ENCODE measurements at places on chromosomes 3 and 15. TPM values are rescaled to one million over a fixed set of nuclear protein-coding genes. Genes with fewer than 3 reads are reported as not detected.

GRCh38 chr15:74297887-74298286 lies 61.8 kb downstream of the CCDC33 start:
- no peak for DNase-seq

DNA sequence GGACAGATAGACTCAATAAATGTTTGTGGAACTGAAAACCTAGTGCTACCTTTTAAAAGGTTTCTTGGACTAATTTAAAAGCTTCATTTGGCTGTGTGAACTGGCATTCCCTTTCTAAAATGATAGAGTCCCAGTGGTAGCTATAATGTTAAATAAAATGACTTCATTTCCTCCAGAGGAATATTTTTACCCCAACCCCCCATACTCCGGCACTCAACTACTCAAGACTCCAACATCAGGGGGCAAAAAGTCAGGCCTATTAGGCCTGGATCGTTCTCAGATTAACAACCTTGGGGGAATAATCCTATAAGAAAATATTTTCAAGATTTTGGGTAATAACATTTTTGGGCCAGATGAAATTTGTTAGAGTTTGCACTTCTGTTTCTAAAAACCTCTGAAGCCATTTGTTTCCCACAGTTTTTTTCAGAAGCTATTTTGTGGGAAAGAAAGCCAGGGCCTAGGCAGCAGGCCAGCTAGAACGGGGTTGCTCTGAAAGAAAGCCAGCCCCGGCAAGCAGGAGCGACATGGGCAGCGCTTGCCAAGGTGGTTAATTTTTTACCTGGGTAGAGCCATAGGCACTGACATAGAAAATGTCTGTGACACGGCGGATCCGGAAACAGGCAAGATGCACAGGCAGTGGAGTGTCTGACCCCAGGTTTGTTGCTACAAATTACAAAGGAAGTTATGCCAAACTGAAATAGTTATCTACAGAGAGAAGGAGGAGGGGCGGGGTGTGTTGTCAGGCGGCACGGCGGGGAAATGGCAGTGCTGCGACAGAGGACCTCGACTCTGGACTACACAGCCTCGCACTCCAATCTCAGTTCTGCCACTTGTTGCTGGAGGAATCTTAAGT lies 84.6 kb downstream of the MAGI1 start:
- peak; percentile 26 for DNase-seq

DNA sequence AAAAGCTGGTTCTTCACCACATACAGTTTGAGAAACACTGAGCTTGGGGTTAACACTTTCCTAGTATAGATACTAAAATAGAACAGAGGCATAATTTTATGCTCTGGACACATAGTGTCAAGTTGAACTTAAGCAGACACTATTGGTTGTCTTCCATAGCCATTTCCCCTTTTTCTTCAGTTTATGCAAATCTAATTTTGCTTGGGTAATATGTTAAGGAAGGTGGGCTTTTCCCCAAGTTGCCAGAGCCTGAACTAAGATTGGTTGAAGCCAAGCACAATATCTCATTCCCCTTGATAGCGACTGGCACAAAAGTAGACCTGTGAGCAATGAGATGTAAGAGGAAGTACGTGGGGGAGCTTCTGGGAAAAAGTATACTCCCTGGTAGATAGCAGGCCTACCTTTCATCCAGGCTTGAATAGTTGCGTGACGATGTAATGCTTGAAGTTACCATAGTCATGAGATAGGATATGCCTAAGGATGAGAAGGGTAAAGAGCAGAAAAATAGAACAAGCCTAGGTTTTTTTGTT lies 4.5 kb upstream of the POPDC2 start:
- DNase-seq = peak; percentile 70

DNA sequence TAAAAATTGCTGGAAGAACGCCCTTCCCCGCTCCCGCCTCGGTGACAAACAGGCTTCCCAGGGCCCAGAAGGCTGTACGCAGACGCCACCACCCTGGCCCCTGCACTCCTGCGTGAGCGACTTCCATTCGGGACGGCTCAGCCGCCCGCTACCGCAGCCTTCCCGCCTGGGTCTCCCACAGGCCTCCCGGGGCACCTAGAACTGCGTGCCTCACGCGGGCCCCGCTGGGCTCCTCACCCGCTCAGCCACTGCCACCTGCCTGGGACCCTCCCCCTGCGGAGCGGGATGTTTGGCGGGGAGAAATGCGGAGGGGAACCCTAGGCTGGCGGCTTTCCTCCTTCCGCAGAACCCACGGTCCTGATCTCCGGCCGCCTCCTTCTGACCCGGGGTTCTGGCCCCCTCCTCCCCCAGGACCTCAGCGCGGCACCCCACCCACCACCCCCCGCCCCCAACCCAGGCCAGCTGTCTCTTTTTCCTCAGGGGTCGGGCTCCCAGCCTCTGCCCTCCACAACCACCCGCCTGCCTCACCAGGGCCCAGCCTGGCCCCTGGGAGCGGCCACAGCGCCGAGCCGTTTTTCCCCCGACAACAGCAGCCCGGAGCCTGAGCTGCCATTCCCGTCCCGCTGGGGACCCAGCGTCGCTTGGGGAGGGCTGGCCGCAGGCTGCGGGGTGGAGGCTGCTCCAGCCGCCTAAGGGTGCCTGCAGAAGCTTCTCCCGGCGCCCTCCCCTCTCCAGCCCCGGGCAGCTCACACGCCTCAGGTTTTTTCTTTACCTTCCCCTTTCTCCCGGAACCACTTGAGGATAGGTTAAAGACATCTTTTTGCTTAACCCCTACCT lies 27.6 kb upstream of the RAB7A start:
- peak; percentile 49 for DNase-seq

- no peak for DNase-seq
Observed at GRCh38 chr15:53670701-53671100, 88.8 kb downstream of the WDR72 start.

DNA sequence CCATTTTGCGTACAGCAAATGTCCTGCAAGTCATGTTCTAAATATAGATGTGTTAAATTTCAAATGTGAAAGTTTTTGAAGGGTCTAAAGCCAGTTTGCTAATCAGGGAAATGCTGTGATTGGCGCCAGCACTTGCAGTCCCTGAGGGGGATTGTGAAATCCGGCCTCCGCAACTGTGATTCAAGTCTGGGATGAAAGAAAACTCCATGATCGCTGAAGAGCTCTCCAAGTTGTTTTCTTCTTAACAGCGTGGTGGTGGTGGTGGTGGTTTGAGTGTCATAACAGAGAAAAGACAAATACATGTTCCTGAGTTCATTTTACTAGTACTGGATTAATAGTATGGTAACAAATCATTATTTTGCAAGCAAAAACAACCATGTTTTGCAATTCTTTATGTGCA lies 51.8 kb downstream of the MITF start:
- DNase-seq = peak; percentile 34

DNA sequence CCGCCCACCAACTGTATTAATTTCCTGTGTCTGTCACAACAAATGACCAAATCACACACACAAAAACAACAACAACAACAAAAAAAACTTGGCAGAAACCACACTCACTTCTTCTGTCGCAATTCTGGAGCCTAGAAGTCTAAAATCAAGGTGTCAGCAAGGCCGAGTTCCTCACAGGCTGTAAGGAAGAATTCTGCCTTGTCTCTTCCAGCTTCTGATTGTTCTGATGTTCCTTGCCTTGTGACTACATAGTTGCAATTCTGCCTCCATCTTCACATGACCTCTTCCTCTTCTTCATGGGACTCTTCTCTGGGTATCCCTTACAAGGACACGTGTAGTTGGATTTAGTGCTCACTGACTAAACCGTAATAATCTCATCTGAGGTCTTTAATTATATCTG lies 61.4 kb downstream of the IL12A start:
- no peak for DNase-seq

DNA sequence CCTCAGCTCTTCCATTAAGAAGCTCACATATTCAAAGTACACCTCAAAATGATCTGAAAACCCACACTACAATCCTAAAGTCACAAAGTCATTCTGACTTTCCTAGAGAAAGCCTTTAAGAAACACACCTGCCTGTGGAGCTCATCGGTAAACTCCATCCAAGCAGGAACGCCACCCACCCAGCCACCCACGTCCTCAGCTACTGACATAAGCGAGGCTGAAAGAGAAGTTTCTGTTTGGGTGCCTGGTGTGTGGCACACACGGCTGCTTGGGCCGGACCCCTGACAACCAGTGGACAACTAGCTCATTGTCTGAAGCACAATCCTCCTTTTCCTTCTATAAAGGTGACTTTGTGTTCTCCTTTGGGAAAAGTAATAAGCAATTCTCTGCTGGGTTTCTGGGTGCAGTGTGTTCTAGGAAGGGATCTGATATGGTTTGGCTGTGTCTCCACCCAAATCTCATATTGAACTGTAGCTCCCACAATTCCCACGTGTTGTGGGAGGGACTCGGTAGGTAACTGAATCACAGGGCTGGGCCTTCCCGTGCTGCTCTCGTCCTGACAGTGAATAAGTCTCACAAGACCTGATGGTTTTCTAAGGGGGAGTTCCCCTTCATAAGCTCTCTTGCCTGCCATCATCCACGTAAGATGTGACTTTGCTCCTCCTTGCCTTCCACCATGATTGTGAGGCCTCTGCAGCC lies 26.1 kb downstream of the FAM174B start:
- no peak for DNase-seq

- DNase-seq = peak; percentile 72
Observed at GRCh38 chr15:77870195-77871065, 207.1 kb downstream of the TBC1D2B start.

DNA sequence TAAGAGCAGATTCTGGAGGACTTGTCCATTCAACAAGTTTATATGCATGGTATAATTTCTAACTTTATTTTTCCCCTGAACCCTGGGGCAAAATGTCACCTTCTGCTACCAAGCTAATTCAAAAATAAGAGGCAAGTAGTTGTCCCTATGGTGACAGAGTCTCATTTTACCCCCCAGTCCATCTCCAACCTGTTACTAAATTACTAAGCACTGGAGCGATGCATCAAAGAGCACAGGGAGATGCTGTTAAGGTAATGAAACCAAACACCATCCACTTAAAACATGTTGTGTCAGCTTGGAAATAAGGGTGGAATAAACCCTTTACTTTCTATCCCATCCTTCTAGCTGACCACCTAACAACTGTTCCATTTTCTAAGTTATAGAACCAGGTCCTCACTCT lies 417.4 kb upstream of the ATP11B start:
- DNase-seq = no peak

GRCh38 chr15:83947156-83947555 lies 288.4 kb upstream of the GOLGA6L4 start:
- no peak for DNase-seq

DNA sequence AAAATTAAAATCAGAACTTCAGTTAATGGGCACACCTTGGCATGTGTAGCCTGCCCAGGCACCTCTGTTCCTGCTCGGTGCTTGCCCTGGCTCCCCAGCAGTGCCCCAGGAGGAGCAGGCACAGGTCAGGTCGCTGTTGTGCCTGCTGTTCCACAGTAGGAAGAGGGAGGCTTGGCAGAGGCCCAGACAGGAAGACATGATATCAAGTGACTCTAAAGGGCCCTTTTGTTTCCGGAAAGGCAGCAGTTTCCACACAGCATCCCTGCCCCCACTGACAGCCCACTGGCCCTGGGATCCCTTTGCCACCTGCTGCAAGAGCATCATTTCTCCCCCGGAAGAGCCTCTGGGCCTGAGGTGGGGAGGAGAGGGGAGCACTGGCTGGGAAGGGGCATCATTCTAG lies 40.5 kb upstream of the HES1 start:
- DNase-seq = peak; percentile 37

- DNase-seq = no peak
Observed at GRCh38 chr3:71057526-71057894, 526.0 kb downstream of the FOXP1 start.

GRCh38 chr3:160016972-160017371 lies 28.3 kb downstream of the IL12A start:
- DNase-seq = peak; percentile 43

GRCh38 chr3:127697551-127698240 lies 24.9 kb downstream of the ABTB1 start:
- DNase-seq = peak; percentile 86

- no peak for DNase-seq
Observed at GRCh38 chr15:83977992-83978391, 257.6 kb upstream of the GOLGA6L4 start.

GRCh38 chr15:36156879-36157427 lies 422.5 kb upstream of the CDIN1 start:
- DNase-seq = peak; percentile 9

The ISLR gene
- total RNA-seq = 0.29 TPM

The LCTL gene
- total RNA-seq = not detected

The INSYN1 gene
- 0.21 TPM for total RNA-seq

The MBD4 gene
- 34.3 TPM for total RNA-seq

The LRRC31 gene
- total RNA-seq = not detected

The ALDH1L1 gene
- total RNA-seq = 0.11 TPM

Data from Daoy (cell line).